ENCODE measurements at places on chromosomes 3 and 15.

- H3K36me3 ChIP-seq = no peaks in the 10 kb centered on the region
- no peaks in the 10 kb centered on the region for H3K27me3 ChIP-seq
- H3K27ac ChIP-seq = no peak overlapping the region
- H3K4me3 ChIP-seq = no peak overlapping the region
- H3K4me1 ChIP-seq = no peaks in the 10 kb centered on the region
Observed at GRCh38 chr15:35115155-35115725, 30.1 kb upstream of the NANOGP8 start.

- H3K36me3 ChIP-seq = no peaks in the 10 kb centered on the region
- H3K4me3 ChIP-seq = no peak overlapping the region
- no peaks in the 10 kb centered on the region for H3K4me1 ChIP-seq
- no peaks in the 10 kb centered on the region for H3K27me3 ChIP-seq
- H3K27ac ChIP-seq = no peak overlapping the region
- no peak for DNase-seq
Observed at GRCh38 chr3:139434764-139435307, 41.5 kb downstream of the RBP2 start.

DNA sequence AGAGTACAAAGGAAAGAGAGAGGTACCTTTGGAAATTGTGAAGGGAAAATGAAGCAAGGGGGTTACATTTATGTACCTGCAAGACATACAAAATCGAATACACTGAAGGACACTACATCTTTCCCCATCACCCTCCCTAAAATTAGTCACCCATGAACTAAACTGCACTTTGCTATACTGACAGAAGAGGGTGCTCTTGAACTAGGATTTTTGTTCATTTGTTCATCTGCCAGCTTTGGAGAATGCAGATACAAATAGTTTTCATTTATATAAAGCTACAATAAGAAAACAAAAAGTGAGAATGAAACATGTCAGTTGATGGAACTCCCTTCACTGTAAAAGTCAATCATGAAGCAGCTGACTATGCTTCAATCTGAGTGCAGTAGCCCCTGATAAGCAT, 55.7 kb downstream of the PCCB start:
- H3K4me3 ChIP-seq = no peak overlapping the region
- no peak for DNase-seq
- no peak overlapping the region for H3K27ac ChIP-seq
- no peaks in the 10 kb centered on the region for H3K4me1 ChIP-seq
- H3K27me3 ChIP-seq = no peaks in the 10 kb centered on the region

GRCh38 chr3:148175214-148175613, 522.5 kb upstream of the AGTR1 start:
- H3K36me3 ChIP-seq = no peaks in the 10 kb centered on the region
- no peaks in the 10 kb centered on the region for H3K4me1 ChIP-seq
- H3K27ac ChIP-seq = no peak overlapping the region

DNA sequence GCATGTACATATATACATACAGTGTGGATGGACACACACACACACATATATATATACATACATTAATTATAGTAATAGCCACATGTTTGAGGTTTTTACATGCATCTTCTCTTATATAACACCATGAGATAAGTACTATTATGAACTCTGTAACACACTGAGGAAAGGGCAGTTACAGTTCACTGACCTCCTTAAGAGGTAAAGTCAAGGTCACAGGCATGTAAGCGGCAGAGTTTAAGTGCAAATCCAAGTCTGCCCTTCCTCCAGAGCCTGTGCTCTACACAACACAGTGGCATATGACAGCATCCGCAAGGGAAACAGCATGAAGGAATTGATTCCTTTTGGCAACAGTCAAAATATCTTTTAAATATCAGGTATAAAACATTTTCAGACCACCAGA, 26.4 kb downstream of the FHIT start:
- no peak overlapping the region for H3K4me3 ChIP-seq
- no peaks in the 10 kb centered on the region for H3K27me3 ChIP-seq
- H3K4me1 ChIP-seq = no peaks in the 10 kb centered on the region
- H3K27ac ChIP-seq = no peak overlapping the region
- H3K36me3 ChIP-seq = no peaks in the 10 kb centered on the region

- no peak overlapping the region for H3K27ac ChIP-seq
- no peak for DNase-seq
- H3K4me3 ChIP-seq = no peak overlapping the region
- no peaks in the 10 kb centered on the region for H3K36me3 ChIP-seq
- H3K27me3 ChIP-seq = no peaks in the 10 kb centered on the region
Observed at GRCh38 chr3:80771085-80771484, 990.4 kb downstream of the GBE1 start.

DNA sequence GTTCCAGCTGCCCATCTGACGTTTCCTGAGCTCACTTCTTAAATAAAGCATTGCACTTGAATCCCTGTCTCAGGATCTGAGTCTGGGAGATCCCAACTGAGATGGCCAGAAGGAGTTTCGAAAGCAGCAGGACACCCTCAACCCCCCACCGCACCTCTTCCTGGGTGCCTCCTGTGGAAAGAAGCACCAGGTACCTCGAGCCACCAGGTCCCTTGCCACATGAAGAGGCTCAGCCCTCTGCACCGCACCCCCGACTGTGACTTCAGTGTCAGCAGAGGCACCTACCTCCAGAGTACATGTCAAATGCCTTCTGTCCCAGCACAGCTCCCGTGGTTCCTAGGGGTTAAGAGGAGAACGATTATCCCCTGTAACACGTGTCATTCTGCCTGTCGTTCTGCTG, 26.7 kb downstream of the FAM3D start:
- H3K4me3 ChIP-seq = no peak overlapping the region
- H3K27ac ChIP-seq = no peak overlapping the region
- no peaks in the 10 kb centered on the region for H3K4me1 ChIP-seq
- no peaks in the 10 kb centered on the region for H3K36me3 ChIP-seq
- no peak for DNase-seq
- peaks cover 7% of the 10 kb centered on the region for H3K27me3 ChIP-seq

DNA sequence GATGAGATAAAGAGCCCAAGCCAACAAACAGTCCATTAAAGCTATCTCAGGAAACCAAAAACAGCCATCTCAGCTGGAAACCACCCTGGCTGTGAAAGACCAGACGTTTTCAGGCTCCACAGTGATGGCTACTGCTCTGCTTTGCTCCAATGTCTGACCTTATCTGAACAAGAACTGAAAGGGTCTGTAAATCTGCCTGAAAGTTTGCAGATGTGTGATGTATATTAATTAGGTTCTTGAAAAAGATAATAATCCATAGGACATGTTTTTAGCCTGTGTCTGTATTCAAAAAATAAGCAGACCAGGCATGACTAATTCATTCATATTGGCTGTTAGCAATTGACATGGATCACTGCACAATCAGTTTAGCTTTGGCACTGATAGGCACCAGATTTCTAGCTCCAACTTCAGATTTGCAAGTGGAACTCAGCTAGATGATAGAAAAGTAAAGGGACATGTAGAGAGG, 611.4 kb upstream of the NAALADL2 start:
- no peak for DNase-seq
- no peak overlapping the region for H3K4me3 ChIP-seq
- no peaks in the 10 kb centered on the region for H3K27me3 ChIP-seq
- H3K27ac ChIP-seq = no peak overlapping the region
- no peaks in the 10 kb centered on the region for H3K36me3 ChIP-seq

GRCh38 chr3:16396202-16396601, 117.3 kb downstream of the RFTN1 start:
- H3K27ac ChIP-seq = 0 out of 2 replicates have a peak overlapping the region, but pooled peaks have one; percentile 42
- no peak for DNase-seq
- H3K36me3 ChIP-seq = peaks cover 25% of the 10 kb centered on the region
- H3K27me3 ChIP-seq = no peaks in the 10 kb centered on the region

GRCh38 chr3:130787422-130788068, 40.9 kb upstream of the PIK3R4 start:
- no peak overlapping the region for H3K4me3 ChIP-seq
- H3K27me3 ChIP-seq = peaks cover 20% of the 10 kb centered on the region
- H3K4me1 ChIP-seq = no peaks in the 10 kb centered on the region

DNA sequence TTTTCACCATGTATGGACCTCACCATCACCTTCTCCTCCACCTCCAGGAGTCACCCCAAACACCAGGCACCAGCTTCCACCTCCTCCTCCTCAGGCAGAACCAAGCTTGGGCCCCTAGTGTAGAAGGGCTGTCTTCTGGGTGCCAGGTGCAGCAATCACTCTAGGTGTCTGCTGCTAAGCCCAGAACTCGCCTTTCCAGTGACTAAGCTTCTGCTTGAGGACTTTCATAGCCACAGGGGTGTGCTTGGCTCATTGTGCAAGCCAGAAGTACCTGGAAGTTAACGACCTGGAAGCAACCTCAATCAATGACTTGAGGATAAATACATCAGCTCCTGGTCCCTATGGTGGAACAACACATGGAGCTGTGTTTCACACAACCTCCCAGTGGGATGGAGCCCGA, 49.8 kb upstream of the PXYLP1 start:
- no peaks in the 10 kb centered on the region for H3K36me3 ChIP-seq
- H3K4me3 ChIP-seq = no peak overlapping the region
- H3K27me3 ChIP-seq = no peaks in the 10 kb centered on the region
- H3K27ac ChIP-seq = no peak overlapping the region
- H3K4me1 ChIP-seq = no peaks in the 10 kb centered on the region

GRCh38 chr3:179020112-179020511, 51.5 kb downstream of the ZMAT3 start:
- peaks cover 3% of the 10 kb centered on the region for H3K36me3 ChIP-seq
- no peak for DNase-seq
- H3K27ac ChIP-seq = no peak overlapping the region
- H3K27me3 ChIP-seq = no peaks in the 10 kb centered on the region
- peaks cover 27% of the 10 kb centered on the region for H3K4me1 ChIP-seq
- no peak overlapping the region for H3K4me3 ChIP-seq

GRCh38 chr3:11567516-11568467, 75.9 kb downstream of the VGLL4 start:
- no peak for DNase-seq
- no peak overlapping the region for H3K27ac ChIP-seq
- no peak overlapping the region for H3K4me3 ChIP-seq
- peaks cover 93% of the 10 kb centered on the region for H3K36me3 ChIP-seq
- H3K4me1 ChIP-seq = no peaks in the 10 kb centered on the region

GRCh38 chr15:78394981-78395616, 42.9 kb upstream of the IREB2 start:
- no peaks in the 10 kb centered on the region for H3K36me3 ChIP-seq
- no peaks in the 10 kb centered on the region for H3K4me1 ChIP-seq
- no peaks in the 10 kb centered on the region for H3K27me3 ChIP-seq
- no peak overlapping the region for H3K4me3 ChIP-seq

- no peaks in the 10 kb centered on the region for H3K4me1 ChIP-seq
- no peak overlapping the region for H3K27ac ChIP-seq
- no peak overlapping the region for H3K4me3 ChIP-seq
- no peaks in the 10 kb centered on the region for H3K36me3 ChIP-seq
- H3K27me3 ChIP-seq = peaks cover 3% of the 10 kb centered on the region
Observed at GRCh38 chr3:48394391-48394790, 22.4 kb downstream of the FBXW12 start.

GRCh38 chr3:99324636-99325203, 313.7 kb upstream of the COL8A1 start:
- no peak overlapping the region for H3K4me3 ChIP-seq
- no peaks in the 10 kb centered on the region for H3K27me3 ChIP-seq
- DNase-seq = no peak
- H3K27ac ChIP-seq = no peak overlapping the region
- H3K4me1 ChIP-seq = peaks cover 10% of the 10 kb centered on the region

DNA sequence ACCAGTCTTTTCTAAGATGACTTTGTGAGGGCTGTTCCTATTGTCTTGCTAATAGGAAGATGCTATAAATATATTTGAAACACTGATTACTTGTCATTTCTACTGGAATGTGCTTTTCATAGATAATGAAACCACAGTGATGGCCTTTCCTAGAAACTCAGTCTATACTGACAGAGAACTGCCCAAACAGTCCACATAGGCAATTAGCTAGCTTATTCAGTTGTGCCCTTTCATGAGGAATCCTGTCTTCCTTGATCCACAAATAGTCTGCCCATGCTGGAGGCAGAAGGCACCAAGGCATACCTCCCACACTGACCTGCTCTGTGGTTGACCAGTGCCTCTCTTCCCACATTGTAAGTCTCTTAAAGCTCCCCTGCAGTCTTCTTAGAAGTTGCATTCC, 135.9 kb downstream of the CMSS1 start:
- no peak overlapping the region for H3K4me3 ChIP-seq
- H3K36me3 ChIP-seq = no peaks in the 10 kb centered on the region
- H3K27ac ChIP-seq = no peak overlapping the region
- DNase-seq = no peak
- no peaks in the 10 kb centered on the region for H3K4me1 ChIP-seq
- no peaks in the 10 kb centered on the region for H3K27me3 ChIP-seq

- peaks cover 22% of the 10 kb centered on the region for H3K4me1 ChIP-seq
- H3K36me3 ChIP-seq = peaks cover 7% of the 10 kb centered on the region
- H3K27ac ChIP-seq = peak overlapping the region; percentile 54
- peak; percentile 43 for DNase-seq
- no peaks in the 10 kb centered on the region for H3K27me3 ChIP-seq
Observed at GRCh38 chr3:38454178-38454883, 641 bp downstream of the ACVR2B start.

- H3K27me3 ChIP-seq = no peaks in the 10 kb centered on the region
- no peak overlapping the region for H3K27ac ChIP-seq
- DNase-seq = no peak
- H3K4me3 ChIP-seq = no peak overlapping the region
Observed at GRCh38 chr3:99505200-99505599, 133.2 kb upstream of the COL8A1 start.

DNA sequence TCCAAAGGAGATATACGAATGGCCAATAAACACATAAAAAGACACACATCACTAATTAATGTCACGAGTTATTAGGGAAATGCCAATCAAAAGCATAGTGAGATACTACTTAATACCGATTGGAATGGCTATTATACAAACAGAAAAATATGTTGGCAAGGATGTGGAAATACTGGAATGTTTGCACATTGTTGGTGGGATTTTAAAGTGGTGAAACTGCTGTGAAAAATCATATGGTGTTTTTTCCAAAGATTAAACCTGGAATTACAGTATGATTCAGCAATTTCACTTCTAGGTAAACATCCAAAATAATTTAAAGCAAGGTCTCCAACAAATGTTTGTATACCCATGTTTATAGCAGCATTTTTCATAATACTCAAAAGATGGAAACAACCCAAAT, 765.5 kb downstream of the VGLL3 start:
- H3K4me1 ChIP-seq = no peaks in the 10 kb centered on the region
- no peaks in the 10 kb centered on the region for H3K27me3 ChIP-seq
- H3K4me3 ChIP-seq = no peak overlapping the region

- H3K4me1 ChIP-seq = no peaks in the 10 kb centered on the region
- peak; percentile 48 for DNase-seq
- no peaks in the 10 kb centered on the region for H3K36me3 ChIP-seq
Observed at GRCh38 chr15:48510976-48511375, 134.5 kb downstream of the FBN1 start.

DNA sequence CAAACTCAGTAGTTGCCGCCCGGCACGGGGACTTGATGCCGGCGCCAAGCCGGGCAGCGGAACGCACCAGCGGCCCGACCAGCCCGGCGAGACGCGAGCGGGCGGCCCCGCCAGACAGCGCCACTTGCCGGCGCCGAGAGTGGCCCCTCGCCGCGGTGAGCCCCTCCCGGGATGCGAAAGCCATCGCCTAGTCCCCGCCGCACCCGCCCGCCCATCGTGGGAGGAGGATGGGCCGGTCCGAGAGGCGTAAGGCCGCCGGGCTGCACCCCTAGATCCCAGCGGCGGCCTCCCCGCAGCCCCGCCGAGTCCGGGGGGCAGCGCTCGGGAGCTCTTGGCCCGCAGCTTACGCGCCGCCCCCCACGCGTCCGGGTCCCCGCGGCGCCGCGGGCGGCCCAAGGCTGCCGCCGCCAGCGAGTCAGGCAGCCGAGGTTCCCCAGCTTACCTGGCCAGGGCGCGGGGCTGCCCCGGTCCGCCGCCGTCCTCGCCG, 609 bp downstream of the GOLGA8A start:
- no peaks in the 10 kb centered on the region for H3K4me1 ChIP-seq
- no peak overlapping the region for H3K27ac ChIP-seq
- no peak for DNase-seq
- no peak overlapping the region for H3K4me3 ChIP-seq

Data from DND-41 (cell line).